ENCODE measurements at places on chromosomes 5 and 9.

DNA sequence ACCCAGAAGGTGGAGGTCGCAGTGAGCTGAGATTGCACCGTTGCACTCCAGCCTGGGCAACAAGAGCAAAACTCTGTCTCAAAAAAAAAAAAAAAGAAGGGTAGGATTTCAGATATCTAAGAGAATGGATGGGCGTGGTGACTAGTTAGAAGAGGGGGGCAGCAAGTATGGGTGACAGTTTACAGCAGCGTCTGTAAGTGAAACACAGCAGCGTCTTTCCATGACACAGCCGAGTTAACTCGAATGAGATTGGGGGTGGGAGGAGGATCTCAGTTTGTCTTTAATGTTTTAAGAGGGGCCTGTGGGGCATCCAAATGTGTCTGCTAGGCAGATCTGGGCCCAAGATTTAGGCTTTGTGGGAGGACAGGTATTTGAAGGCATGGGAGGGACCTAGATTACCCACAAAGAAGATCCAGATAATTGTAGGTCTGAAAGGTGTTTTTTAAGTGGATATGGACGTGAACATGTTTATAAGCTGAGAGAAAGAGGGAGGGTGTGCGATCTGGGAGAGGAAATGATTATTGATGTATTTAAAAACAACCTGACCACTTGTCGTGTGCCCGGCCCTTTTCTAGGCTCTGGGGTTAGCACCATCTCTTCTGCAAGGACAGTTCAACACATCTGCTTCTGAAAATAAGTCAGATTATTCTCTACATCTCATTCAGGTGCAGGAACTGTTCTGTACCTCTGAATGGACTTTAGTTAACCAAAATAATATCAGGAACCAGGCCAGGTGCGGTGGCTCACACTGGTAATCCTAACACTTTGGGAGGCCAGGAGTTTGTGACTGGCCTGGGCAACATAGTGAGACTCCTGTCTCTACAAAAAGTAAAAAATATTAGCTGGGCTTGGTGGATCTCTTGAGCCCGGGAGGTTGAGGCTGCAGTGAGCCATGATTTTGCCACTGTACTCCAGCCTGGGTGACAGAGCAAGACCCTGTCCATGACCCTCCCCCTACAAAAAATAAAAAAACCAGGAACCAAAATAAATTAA lies 2.5 kb downstream of the CEP78 start:
- DNase-seq = no peak

GRCh38 chr9:114678795-114679194 lies 3.2 kb downstream of the TEX48 start:
- DNase-seq = no peak

DNA sequence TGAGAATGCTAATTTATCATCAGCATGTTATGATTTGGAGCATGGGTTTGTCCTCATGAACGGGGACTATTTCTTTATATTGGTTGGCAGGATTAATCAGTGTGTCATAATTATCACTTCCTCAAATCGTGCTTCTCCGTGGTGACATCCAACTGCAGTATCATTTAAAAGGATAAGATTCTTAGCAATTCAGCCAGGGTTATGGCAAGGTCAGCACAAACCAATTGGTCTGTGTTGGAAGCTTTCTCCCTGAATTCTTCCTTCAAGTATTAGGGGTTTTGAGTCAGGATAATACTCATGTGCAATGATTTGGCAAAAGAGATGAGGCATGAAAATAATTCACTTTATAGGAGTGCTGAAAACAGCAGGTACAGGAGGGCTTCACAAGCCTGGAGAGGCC lies 5.5 kb upstream of the CAMLG start:
- no peak for DNase-seq

- no peak for DNase-seq
These were observed 50.1 kb downstream of the TMEM167A start for GRCh38 chr5:83026930-83027687.

DNA sequence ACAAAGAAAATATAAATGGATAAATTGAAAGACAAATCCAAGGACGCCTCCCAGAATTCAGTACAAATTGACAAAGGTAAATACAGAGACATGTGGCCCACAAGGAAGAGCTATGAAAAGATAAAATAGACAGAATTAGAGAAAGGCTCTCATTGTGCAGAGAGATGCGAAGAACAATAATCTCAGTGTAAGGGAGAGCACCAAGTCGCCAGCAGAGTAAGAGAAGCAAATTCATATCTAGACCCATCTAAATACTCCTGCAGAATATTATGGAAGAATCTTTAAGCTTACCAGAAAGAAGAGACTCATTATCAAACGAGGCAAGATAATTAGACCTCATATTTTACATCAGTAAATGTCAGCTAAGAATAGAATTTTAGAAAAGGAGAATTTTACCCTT lies 101.7 kb upstream of the ITGA1 start:
- DNase-seq = no peak

DNA sequence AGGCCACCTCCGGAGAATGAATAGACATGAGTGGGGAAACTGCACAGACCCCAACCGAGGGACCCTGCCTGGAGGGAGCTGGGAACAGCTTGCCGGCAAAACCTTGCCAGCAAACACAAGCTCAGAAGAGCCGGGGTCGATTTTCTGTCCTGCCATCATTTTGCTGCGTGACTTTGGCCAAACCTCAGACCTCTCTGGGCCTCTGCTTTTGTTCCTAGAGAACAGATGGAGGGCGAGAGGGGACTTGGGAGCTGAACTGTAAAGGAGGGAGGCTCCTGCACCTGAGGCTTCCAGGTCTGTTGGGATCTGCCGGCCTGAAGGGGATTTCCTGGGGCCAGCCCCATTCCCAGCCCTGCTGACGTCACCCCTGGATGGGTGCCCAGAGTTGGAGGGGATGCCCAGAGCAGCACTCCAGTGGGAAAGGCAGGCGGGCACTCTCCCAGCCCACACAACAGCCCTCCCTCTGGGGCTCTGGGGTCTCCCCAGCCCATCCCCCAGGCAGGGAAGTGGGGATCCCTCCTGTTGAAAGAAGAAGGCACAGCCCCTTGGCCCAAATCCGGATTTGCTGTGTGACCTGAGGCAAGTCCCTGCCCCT lies 40.4 kb upstream of the SYNPO start:
- no peak for DNase-seq

DNA sequence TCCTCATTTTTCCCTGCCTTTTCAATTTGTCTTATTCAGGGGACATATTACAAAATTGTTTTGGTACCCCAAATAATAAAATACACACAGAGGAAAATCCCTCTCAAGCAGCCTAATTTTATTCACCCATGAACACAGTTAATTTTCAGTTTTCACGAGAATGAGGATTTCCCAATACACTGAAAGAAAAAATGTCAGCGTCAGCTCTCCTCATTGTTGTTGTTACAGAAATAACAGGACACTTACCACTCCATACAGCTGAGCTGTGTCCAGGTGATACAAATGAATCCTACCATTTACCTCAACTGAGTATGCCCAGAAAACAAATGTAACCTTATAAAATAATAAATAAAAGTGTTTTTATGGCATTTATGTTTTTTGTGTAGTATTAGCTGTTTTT lies 144.6 kb upstream of the PCA3 start:
- DNase-seq = no peak

- no peak for DNase-seq
These were observed 35.3 kb downstream of the NDFIP1 start for GRCh38 chr5:142143878-142144277.

- no peak for DNase-seq
These were observed 10.6 kb upstream of the GPX8 start for GRCh38 chr5:55149308-55149795.

GRCh38 chr9:35962126-35962906 lies 4.4 kb upstream of the OR2S2 start:
- DNase-seq = no peak

GRCh38 chr9:68869022-68869421 lies 144.9 kb downstream of the PRKACG start:
- no peak for DNase-seq

- no peak for DNase-seq
These were observed 16.1 kb upstream of the SPOCK1 start for GRCh38 chr5:137515238-137515637.

DNA sequence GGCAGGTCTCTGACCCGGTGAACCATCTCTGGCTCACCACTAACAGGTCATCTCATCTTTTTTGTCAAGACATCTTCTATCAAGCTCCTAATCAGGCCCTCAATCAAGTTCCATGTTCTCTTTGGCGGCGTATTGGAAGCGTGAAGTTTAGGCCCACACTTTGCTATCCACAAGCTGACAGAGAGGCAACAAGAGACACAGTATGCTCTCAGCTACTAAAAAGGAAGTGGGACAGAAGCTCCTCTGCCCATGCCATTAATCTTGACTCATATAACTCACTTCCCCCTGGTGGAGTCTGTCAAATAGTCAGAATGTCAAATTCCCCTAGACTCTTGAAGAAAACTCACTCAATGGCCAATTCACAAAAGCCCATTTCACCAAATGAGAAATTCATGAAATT lies 77.6 kb upstream of the TMC1 start:
- no peak for DNase-seq

GRCh38 chr9:127064335-127064734 lies 58.1 kb downstream of the ANGPTL2 start:
- DNase-seq = no peak

DNA sequence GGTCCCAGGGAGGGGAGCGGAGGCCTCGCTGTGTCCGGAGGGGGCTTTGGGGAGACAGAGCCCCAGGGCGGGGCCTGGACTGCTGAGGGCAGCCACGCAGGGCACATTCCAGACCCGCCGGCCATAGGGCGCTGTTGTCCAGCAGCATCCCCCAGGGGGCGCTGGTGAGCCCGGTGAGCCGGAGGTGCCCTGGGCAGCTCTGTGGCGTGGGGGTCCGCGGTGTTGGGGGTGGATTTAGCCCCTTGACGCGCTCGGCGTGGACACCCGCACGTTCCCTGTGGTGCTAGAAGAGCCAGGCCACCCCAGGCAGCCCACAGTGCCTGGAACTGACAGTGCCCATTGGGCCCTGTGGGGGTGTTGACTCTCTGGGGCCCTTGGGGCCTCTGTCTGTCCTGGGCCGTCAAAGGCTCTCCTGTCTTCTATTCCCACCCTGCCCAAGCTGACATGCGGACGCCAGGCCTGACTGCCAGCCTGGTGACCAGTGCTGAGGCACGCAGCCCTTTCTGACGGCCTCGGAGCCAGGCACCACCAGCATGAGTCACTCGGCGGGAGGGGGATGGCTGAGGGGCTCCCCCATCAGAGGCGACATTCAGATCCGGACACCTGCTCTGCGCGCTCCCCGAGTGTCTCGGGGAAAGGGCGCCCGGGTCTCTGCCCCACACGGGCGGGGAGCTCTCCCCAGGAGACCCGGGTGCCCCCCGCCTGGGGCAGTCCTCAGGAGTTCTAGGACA lies 23.9 kb downstream of the TPPP start:
- no peak for DNase-seq

GRCh38 chr5:56105511-56106291 lies 110.9 kb upstream of the IL6ST start:
- DNase-seq = no peak

DNA sequence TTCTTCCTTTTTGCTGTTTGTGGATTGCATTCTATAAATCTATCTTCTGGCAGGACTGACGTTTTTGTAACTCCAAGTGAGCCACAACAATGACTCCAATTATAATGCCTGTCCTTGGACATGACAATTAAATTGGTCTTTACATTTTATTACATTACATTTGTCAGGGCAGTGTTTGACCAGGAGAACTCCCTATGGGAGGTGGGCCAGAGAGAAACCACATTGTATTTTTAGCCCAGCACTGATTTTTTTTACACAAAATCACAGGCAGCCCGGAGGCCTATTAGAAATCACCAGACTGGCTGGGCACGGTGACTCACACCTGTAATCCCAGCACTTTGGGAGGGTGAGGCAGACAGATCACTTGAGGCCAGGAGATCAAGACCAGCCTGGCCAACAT lies 99.1 kb upstream of the SMC5 start:
- no peak for DNase-seq

DNA sequence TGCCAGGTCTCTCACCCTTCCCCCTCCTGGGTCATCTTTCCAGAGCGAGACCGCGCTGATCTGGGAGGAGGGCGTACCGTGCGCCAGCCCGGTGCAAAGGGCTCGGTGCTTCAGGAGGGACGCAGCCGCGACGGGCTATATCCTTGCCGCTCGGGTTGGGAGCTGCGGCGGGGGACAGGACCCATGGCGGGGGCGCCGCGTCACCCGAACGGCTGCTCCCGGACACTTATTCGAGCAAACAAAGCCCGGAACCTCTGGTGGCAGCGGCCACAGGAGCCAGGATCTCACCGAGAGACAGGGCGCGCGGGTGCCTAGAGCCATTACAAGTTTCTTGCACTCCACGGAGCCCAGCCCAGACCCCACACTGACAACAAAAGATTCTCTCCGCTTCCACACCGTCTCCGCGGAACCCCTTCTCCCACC lies 1.3 kb downstream of the SEMA6A start:
- DNase-seq = no peak

DNA sequence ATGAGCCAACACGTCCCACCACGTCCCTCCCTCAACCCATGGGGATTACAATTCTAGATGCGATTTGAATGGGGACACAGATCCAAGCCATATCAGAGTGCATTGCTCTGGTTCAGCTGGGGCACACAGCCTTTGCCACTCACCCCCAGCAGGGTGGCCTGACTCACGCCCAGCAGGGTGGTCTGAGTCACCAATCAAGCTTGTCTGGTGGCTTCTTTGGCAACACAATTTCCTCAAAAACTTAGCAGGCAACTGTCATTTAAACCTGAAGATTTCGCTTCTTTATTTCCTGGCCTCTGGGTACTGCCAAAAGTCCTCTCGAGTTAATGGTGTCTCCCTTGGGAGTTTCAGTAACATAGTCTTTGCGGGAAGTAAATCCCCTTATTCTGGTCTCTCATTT lies 16.3 kb upstream of the SEMA5A start:
- no peak for DNase-seq

GRCh38 chr9:120625222-120625621 lies 45.3 kb upstream of the CDK5RAP2 start:
- DNase-seq = no peak

GRCh38 chr5:23494558-23494957 lies 12.9 kb upstream of the PRDM9 start:
- DNase-seq = no peak

- no peak for DNase-seq
These were observed 39.4 kb downstream of the APBA1 start for GRCh38 chr9:69632768-69633167.

DNA sequence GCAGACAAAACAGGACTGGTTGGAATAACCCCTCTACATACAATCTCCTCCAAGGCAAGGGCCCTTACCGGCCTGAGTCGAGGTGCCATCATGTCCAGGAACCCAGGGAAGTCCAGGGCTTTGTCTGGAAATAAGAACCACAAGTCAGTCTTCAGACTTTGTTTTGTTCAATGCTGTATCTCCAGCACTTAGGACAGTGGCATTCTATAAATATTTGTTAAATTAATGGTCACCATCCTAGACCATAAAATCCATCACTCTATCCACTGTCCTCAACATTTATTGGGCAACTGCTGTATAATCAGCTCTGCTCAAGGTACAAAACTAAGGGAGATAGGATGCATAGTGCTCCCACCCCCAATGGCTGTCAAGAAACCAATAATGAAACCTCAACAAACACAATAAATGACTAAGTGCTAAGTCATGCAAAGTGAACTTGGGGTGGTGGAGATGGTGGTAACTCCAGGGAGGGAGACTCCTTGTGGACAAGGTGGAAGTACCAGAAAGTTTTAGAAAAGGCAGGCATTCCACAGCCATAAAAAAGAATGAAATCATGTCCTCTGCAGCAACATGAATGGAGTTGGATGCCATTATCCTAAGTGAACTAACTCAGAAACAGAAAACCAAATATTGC lies 5.0 kb downstream of the RELL2 start:
- DNase-seq = no peak

Measured in cortex of kidney (tissue), 1 donor.